Smooth muscle cell of bladder (primary cell): ENCODE measurements at places on chromosomes 13 and 19. TPM values are rescaled to one million over a fixed set of nuclear protein-coding genes. Genes with fewer than 3 reads are reported as not detected.

Gene ARHGAP45
- total RNA-seq, result 0.85 and 1.6 TPM in 2 replicates

Gene ZNF575
- total RNA-seq, result 0.14 and 0.28 TPM in 2 replicates

Gene KLC3
- under 0.01 and 0.09 TPM in 2 replicates for total RNA-seq

Gene AMER2
- not detected in 2 replicates for total RNA-seq

Gene HCN2
- total RNA-seq, result 0.71 and 1.3 TPM in 2 replicates

Gene FFAR3
- 0.09 and 0.14 TPM in 2 replicates for total RNA-seq

Gene FCHO1
- 0.09 and 0.14 TPM in 2 replicates for total RNA-seq
